ENCODE measurements at places on chromosomes 12 and 14.

GRCh38 chr12:109345428-109345827, 2.3 kb upstream of the MYO1H start:
- H3K4me1 ChIP-seq, result no peaks in the 10 kb centered on the region
- H3K27ac ChIP-seq, result no peak overlapping the region
- H3K36me3 ChIP-seq, result no peaks in the 10 kb centered on the region

- no peak for DNase-seq
- no peak overlapping the region for H3K4me3 ChIP-seq
- no peak overlapping the region for H3K27ac ChIP-seq
- H3K36me3 ChIP-seq, result no peaks in the 10 kb centered on the region
- no peaks in the 10 kb centered on the region for H3K4me1 ChIP-seq
- H3K27me3 ChIP-seq, result no peaks in the 10 kb centered on the region
Observed at GRCh38 chr12:119225454-119225853, 46.7 kb downstream of the HSPB8 start.

DNA sequence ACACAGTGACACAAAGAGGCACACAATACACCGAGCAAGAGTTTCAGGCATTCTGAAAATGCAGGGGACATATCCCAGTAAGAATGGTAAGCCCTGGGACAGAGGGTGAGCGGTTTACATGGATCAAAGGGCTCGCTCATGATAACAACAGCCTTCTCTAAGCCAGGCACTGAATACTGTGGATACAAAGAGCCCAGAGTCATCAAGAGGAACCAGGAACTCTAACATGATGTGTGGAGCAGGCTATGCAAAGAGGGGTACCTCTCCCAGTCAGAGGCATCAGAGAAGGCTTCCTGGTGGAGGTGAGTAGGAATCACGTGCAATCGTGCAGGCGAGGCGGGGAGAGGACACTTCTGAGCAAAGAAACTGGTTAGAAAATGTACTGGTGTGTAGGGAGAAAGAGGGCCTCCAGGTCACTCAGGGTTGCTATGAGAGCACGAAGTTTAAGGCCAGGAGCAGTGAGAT, 76.9 kb upstream of the EEA1 start:
- no peaks in the 10 kb centered on the region for H3K36me3 ChIP-seq
- H3K4me1 ChIP-seq, result peaks cover 8% of the 10 kb centered on the region
- H3K4me3 ChIP-seq, result no peak overlapping the region
- H3K27ac ChIP-seq, result no peak overlapping the region
- no peaks in the 10 kb centered on the region for H3K27me3 ChIP-seq

DNA sequence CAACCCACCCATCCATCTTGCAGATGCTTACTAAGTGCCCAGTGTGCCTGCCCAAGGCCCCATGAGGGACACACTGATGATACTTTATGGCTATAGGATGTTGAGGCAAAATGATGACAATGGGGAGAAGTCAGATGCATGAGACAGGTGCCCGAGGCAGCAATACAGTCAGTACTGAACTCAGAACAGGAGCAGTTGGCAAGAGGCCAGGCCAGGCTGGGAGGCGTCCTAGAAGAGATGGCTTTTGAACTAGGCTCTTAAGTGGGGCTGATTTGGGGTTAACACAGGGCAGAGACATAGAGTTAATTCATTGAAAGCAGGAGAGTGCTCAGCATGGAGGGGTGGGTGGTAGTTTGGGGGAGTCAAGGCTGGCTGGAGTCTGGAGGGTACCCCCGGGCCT, 15.6 kb downstream of the PLBD2 start:
- no peak overlapping the region for H3K27ac ChIP-seq
- H3K27me3 ChIP-seq, result no peaks in the 10 kb centered on the region
- no peak for DNase-seq

GRCh38 chr12:89163918-89164317, 188.4 kb downstream of the DUSP6 start:
- H3K27ac ChIP-seq, result no peak overlapping the region
- no peak overlapping the region for H3K4me3 ChIP-seq
- peaks cover 7% of the 10 kb centered on the region for H3K36me3 ChIP-seq
- H3K4me1 ChIP-seq, result peaks cover 18% of the 10 kb centered on the region
- no peaks in the 10 kb centered on the region for H3K27me3 ChIP-seq
- no peak for DNase-seq

- no peaks in the 10 kb centered on the region for H3K4me1 ChIP-seq
- no peak overlapping the region for H3K4me3 ChIP-seq
- DNase-seq, result no peak
- no peak overlapping the region for H3K27ac ChIP-seq
Observed at GRCh38 chr14:62689733-62690132, 355.5 kb downstream of the KCNH5 start.

DNA sequence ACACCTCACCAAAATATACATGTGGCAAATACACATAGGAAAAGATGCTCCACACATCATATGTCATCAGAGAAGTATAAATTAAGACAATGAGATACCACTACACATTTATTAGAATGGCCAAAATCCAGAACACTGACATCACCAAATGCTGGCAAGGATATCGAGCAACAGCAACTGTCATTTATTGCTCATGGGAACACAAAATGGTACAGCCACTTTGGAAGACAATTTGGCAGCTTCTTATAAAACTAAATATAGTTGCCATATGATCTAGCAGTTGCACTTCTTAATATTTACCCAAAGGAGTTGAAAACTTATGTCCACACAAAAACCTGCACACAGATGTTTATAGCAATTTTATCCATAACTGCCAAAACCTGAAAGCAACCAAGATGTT, 7.0 kb upstream of the KCNK13 start:
- no peak overlapping the region for H3K27ac ChIP-seq
- H3K27me3 ChIP-seq, result peaks cover 64% of the 10 kb centered on the region
- no peaks in the 10 kb centered on the region for H3K36me3 ChIP-seq
- no peak overlapping the region for H3K4me3 ChIP-seq

GRCh38 chr12:102504871-102505270, 24.5 kb upstream of the IGF1 start:
- no peaks in the 10 kb centered on the region for H3K36me3 ChIP-seq
- H3K27me3 ChIP-seq, result peaks cover 19% of the 10 kb centered on the region
- no peak overlapping the region for H3K27ac ChIP-seq
- H3K4me1 ChIP-seq, result no peaks in the 10 kb centered on the region
- DNase-seq, result no peak

GRCh38 chr12:50188875-50189575, 21.9 kb upstream of the CERS5 start:
- peak; percentile 61 for DNase-seq
- H3K36me3 ChIP-seq, result peaks cover 14% of the 10 kb centered on the region
- peak overlapping the region; percentile 58 for H3K4me3 ChIP-seq
- H3K4me1 ChIP-seq, result peaks cover 44% of the 10 kb centered on the region
- no peaks in the 10 kb centered on the region for H3K27me3 ChIP-seq

DNA sequence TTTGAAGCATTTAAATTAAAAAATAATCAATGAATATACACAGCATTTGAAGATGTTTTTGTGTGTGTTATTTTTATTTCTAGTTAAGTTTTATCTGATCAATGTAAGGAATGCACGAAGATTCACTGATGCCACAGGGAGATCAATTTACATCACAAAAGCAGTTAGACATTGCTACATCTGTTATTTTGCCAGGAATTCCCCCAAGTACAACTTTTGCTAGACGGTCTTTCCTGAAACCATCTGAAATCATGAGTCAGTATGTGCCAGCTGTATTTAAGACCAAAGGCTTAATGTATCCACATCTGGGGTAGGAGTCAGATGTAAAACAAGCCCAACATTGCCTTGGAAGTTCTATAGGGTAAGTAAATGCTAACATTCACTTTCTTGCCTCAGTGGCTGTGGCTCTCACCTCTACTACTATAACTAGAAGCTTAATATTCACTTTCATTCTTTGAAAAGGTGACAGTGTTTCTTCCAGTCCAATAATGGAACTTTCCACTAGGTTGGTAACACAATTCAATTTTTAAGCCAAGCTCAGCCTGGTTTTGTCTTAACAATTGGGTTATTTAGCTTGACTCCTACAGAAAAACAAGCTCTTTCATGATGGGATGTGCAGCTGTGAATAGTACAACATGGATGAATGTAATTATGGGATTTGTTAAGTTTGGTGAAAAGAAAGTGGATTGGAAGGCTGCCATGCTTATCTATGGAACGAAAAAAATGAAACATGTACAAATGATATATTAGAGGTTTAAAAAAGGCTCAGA, 385.4 kb upstream of the TMEM132C start:
- no peaks in the 10 kb centered on the region for H3K4me1 ChIP-seq
- DNase-seq, result no peak
- H3K27me3 ChIP-seq, result no peaks in the 10 kb centered on the region
- no peaks in the 10 kb centered on the region for H3K36me3 ChIP-seq
- no peak overlapping the region for H3K4me3 ChIP-seq
- no peak overlapping the region for H3K27ac ChIP-seq

DNA sequence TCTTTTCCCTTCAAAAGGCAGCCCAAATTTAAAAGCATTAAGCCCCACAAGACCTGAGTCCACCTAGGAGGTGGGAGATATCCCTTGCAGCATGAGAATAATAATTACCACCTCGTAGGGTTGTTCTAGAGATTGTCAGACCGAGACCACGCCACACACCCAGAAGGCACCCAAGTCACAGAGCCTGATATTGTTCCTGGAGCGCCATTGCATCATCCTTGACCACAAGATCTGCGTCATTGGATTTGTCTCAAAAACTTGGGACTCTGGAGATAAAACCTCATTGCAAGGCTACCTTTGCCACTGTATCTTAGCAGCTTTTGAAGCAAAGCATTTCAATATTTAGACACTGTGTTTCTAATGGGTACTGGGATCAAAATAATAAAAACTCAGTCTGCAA, 29.4 kb upstream of the PPP2R5C start:
- peak overlapping the region; percentile 31 for H3K4me3 ChIP-seq
- no peaks in the 10 kb centered on the region for H3K27me3 ChIP-seq
- DNase-seq, result no peak
- peaks cover 39% of the 10 kb centered on the region for H3K4me1 ChIP-seq
- H3K36me3 ChIP-seq, result no peaks in the 10 kb centered on the region

- H3K27me3 ChIP-seq, result no peaks in the 10 kb centered on the region
- H3K4me3 ChIP-seq, result no peak overlapping the region
- no peaks in the 10 kb centered on the region for H3K4me1 ChIP-seq
- no peak overlapping the region for H3K27ac ChIP-seq
- DNase-seq, result no peak
Observed at GRCh38 chr12:21801522-21802288, 27.2 kb upstream of the KCNJ8 start.

All from activated CD4-positive, alpha-beta T cell treated with anti-CD3 and anti-CD28 coated beads, Interleukin-2, amount 10 ng/mL, durations not matched to agents 7 days and 5 days (primary cell).